SK-N-DZ (cell line): ENCODE measurements at places on chromosomes 6 and 20.
A peak's percentile ranks its signal among the peaks of the same experiment; 100 is the strongest.

DNA sequence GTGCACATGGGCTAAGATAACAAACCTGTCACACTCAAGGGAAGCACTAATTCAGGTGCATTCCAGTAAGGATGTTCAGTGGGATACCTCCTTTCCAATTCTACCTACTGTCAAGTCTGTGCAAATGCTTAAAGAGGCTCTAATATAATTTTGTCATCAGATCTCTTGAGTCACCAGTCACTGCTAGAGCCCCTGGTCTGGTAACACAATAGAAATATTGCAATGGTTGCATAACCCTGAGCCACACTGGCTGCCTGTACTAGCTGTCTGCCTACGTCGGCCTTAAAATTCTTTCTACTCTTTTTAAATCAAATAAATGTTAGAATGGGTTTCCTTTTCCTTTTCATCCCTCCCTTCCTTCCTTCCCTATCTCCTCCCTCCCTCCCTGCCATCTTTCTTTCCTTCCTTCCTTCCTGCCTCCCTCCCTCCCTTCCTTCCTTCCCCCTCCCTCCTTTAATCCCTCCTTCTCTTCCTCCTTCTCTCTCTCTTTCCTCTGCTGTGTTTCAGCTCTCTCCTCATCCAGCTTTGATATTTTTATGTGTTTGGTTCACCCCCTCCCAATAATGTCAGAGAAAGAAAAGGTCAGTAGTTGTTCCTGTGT lies 28.1 kb upstream of the OLIG3 start:
- no peak for DNase-seq

DNA sequence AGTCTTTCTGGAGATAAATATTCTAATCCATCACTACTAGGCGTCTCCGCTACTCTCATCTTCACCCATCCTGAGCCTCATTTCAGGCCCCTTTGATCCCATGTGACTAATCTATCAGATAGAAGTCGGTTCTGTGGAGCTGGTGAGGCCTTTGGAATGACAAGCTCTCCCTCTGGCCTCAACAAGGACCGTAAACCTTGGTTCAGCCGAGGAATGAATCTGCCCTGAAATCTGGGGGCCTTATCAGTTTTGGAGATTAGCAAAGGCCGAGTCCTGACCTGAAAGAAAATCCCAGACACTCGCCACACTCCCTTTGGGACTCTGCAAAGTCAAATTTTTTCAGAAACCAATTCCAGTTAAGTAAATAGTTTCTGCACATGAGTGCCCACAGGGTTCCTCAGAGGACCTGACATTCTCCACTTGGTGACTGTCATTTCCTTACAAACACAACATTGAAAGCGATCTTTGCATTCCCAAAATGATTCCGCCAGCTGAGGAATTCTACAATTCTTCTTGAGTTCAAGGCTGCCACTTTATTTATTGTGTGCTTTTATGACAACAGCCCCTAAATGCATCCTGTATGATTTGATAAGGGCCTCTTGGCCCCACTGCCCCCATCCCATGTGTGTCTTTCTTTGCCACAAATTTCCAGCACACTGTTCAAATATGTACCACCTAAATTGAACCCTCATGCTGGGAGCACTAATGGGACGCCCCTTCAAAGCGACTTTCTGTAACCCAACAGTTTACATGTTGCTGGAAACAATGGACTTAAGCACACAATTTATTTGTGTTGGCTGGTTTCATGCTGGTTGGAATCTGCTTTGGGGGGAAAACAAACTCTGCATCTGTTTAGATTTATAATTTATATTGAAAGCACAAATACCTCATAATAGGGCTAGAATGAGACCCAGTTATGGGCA lies 10.0 kb upstream of the RIPOR3 start:
- no peak for DNase-seq

GRCh38 chr6:40988634-40989033 lies 50.4 kb downstream of the UNC5CL start:
- DNase-seq: no peak

- DNase-seq: peak; percentile 39
Measured at GRCh38 chr6:21710908-21711627, 117.5 kb downstream of the SOX4 start.

GRCh38 chr6:79111549-79111948 lies 33.5 kb upstream of the PHIP start:
- DNase-seq: no peak

GRCh38 chr6:166433096-166433495 lies 50.4 kb upstream of the MPC1 start:
- DNase-seq: no peak
